ENCODE measurements at places on chromosomes 2 and 18.

GRCh38 chr2:69300650-69301049 is 86.4 kb downstream of the GFPT1 start:
- no peak for DNase-seq

DNA sequence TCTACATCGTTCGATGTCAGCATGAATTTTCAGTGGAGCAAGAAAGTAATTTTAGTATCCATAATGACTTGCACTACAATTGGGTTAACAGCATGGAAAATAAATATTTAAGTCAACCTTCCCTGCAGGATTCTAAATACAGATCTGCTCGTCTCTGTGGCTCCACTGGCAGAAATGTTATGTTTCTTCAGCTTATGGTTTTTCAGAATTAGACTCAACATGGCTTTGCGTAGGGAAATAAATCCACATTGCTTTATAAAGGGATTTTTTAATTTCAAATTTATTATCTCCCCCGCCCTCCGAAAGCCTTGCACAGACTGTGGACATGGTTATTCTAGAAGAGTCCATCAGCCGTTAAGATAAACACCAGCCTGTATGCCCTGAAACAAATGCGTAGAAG is 18.2 kb downstream of the TNFRSF11A start:
- DNase-seq: no peak

DNA sequence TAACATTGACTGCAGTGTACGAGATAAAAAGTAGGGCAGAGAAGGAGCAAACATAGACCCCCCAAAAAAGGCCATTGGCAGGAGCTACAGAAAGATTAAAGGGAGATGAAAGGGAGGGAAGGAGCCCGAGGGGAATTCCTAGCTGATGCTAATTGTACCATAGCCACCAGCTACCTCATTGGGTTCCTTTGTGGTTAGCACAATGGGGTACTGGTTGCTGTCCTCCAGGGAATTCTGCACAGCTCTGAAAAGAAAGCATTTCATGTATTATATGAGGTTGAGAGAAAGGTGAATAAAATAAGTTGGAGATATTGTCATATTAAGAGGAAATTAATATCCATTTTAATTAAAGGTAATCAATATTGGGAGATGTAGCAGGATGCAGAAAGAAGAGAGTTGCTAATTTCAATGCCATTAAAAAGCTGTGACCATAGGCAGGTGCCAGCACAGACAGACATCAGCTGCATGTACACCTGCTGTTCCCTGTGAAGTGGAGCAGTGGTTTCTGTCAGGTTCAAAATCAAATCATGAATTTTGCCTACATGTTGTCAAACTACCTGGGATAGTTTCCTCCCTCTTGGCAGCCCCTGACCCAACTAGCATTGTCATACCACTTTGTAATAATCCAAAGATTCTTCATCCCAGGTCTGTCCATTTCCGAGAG is 185.4 kb upstream of the DLGAP1 start:
- DNase-seq: no peak

DNA sequence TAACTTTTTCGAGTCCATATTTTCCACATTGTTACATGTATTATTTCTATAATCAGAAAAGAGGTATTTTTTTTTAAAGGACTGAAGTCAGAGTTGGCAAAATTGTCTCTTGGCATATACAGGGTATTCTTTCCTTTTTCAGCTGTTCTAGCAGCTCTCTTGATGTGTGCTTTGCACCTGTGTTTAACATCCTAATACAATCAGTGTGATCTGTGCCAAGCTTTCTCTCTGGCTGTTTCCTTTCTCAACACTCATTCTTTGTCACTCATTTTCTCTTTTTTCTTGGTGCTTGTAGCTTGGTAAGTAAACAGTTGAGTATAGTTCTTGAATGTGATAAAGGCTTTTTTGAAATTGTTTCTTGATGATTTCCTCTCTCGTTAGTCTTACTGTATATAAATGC is 9.2 kb downstream of the RNMT start:
- no peak for DNase-seq

DNA sequence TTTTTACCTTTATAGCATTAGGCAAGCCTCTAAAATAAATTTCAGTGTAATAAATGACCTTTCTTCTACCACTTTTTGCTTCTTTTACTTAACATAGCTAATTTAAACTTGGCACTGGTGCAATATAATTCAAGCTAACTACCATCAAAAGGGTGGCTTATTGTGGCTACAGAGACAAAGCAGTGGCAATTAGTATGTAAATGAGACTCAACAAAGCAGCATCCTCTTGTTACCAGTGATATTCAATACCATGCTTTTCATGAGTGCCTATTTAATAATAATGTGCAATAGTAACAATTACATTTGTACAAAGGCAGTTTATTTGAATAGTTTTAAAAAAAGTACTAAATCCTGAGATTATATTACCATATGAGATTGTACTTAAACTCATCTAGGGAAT is 93.4 kb downstream of the SOS1 start:
- DNase-seq: no peak

DNA sequence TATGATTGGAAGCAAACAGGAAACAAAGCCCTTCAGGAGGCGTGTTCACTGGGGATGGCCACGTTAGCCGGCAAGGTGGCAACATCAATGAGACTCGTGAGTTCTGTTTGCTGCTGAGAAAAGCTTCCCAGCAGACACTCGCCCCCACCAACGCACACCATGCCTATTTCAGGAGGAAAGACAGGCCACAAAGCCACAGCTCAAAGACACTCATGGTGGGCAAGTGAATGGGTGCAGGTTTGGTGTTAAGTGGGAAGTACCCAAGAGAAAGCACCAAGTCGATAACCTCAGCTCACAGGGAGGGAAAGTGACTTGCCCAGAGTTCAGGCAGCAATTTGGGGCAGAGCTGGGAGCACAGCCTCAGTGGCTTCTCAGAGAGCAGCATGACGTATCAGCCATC is 10.5 kb upstream of the MTERF4 start:
- DNase-seq: no peak

DNA sequence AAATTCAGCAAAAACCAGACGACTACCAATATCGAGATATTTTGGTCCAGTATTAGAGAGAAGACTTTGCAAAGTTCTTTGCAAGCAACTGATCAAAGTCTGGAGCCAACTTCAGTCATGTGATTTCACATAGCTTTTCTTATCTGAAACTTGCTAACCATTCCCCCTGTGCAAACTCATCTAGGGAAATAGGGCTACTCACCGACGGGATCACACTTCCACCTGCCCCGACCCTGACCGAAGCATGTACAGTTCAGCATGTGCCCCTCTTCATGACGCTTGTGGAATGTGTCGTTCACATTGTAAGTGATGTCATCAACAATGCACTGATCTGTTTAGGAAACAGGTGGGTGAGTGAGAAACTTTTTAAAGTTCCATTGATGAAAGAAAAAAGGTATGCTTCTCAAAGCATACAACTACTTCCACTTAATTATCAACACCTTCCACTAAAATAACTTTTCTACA is 15.4 kb downstream of the FN1 start:
- DNase-seq: no peak

DNA sequence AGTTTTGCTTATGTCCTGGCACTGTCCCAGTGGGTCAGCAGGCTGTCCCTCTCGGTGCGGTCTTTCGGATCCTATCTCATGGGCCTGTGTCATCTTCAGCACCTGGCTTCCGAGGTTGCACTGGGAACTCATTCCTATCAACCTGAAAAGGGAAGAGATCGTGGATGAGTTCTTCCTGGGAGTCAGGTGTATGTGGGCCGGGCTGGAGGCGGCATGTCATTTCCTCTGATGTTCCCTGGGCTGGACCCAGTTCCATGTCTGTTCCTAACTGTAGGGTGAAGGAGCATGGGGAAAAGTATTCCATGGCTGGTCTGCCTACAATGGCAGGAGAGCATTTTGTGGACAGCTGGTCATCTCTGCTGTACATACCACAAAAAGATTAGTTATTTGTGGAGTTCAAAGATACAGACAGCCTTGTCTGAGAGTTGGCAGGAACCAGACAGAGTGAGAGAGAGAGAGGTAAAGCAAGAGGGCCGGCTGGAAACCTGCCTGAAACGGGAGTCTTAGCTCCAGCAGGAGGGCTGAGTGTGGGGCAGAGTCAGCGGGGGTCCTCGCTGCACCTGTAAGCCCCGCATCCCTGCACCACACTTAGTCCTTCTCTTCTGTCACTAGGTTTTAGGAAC is 25.2 kb downstream of the FAM228A start:
- no peak for DNase-seq

GRCh38 chr2:218853766-218854165 is 5.8 kb upstream of the WNT6 start:
- no peak for DNase-seq

- DNase-seq: no peak
Observed at GRCh38 chr2:6535572-6535971, 330.1 kb downstream of the CMPK2 start.

- DNase-seq: no peak
Observed at GRCh38 chr2:109429567-109430328, 184.0 kb downstream of the SEPTIN10 start.

- DNase-seq: no peak
Observed at GRCh38 chr18:23574611-23575308, 11.5 kb downstream of the NPC1 start.

DNA sequence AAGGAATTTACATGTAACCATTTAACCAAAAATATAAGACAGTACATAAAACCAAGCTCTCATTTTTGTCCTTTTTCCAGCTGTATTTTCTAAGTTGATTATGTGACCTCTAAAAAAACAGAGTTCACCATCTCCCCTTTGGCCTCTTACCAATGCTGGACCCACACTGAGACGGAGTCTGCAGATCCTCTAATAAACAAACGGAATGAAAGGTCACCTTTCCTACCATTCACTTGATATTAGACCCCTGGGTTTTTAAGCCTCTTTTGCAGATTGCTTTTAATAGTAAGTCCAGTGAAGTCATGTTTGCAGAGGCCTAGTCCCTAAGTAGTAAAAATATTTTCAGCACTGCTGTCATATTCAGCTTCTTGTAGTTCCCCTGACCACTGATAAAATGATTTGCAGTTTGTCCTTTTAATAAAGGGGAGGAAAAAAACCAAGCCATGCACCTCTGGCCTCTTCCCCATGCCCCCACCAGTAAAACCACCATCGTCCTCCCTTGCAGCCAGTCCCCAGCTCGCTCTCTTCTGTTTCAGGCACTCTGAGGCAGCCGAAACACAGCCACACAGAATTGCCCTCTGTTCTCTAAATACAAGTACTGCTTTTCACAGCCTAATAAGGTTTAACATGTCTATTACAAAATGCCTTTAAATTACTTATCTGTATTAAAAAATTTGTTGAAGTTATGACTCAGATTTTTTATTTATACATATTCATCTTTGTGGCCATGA is 427.5 kb downstream of the PARD3B start:
- DNase-seq: no peak

- DNase-seq: no peak
Observed at GRCh38 chr2:19207452-19207851, 151.0 kb downstream of the OSR1 start.

DNA sequence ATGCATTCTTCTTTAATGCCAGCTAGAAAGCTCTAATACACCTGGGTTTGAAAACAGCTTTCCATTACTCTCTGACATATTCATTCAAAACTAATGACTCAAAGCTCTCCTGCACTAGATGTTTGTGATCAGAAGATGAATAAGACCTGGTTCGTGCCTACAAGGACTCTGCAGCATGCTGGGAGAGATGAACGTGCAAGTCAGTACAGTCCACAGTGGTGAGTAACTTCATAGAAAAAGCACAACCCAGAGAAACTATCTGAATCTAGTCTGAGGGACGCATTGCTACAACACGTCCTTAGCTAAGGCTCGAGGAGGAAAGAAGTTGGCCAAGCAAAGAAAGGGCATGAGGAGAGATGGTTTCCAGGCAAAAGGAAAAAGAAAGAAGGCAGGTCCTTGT is 234.3 kb downstream of the OSR1 start:
- DNase-seq: no peak

DNA sequence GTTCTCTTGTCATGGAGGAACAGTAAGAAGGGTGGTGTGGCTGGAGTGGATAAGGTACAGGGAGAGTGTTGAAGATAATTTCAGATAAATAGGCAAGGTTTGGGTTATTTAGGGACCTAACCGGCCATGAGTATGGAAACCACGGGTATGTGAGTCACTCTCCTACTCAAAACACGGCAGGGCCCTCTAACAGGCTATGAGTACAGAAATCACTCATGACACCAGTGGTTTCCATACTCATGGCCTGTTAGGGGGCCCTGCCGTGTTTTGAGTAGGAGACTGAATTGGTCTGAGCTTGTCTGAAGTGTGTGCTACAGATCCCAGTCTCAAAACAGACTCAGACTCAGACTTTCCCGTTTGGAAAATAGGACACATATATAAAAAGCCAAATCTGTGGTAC is 428.4 kb upstream of the HNMT start:
- no peak for DNase-seq

DNA sequence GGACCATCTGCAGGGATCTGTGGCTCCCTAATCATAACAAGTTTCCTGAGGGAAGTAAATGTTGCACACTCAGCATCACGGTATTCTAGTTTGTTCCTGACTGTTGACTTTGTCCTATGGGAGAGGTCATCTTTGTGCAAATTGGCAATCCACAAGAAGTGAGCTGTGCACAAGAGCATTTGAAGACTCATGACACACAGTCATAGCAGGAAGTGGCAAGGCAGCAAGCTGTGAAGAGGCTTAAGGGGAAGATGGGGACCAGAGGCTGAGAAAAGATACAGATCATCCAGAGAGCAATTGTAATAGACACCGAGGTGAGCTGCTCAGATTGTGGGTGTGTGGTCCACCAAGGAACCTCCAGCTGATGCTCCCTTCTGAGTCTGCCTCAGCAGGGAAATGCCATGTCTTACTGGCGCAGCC is 2.7 kb downstream of the TNP1 start:
- DNase-seq: no peak

DNA sequence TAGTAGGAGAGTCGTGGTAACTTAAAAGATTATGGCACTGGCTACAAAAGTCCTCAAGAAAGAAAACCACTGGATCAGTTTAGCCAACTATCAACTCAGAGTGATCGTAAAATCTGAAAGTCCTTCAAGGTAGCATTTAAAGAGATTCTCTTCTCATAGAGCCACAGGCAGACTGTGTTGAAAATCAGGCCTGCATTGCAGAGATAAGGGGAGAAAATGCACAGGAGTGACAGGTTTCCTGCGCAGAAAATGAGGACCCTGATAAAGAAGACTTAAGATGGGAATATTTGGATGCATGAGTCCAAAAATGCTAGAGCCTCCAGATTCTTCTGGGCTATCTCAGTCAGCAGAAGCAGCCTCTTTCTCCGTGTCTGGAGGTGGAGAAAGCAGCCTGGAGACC is 360.9 kb downstream of the PLCL1 start:
- DNase-seq: no peak

GRCh38 chr2:25103287-25103871 is 61.5 kb downstream of the EFR3B start:
- DNase-seq: no peak

DNA sequence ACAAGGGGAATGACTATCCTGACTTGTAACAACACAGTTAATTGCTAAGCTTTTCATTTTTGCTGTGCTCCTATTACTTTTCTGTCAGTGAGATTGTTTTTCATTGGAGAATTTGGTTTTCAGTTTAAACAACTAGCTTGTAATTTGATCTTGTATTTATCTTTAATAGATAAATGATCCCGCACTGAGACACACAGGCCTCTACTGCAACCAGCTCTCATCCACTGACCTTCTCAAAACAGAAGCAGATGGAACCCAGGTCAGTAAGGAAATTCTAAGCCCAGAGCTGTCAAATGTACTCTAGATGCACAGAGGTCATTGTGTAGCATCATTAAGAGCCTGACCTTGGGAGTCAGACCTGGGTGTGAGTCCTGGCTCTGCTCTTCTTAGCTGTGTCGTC is 30.7 kb downstream of the PTRHD1 start:
- no peak for DNase-seq

All from NCI-H774 (cell line).